SK-N-MC (cell line): ENCODE measurements at places on chromosomes 5 and 9.

DNA sequence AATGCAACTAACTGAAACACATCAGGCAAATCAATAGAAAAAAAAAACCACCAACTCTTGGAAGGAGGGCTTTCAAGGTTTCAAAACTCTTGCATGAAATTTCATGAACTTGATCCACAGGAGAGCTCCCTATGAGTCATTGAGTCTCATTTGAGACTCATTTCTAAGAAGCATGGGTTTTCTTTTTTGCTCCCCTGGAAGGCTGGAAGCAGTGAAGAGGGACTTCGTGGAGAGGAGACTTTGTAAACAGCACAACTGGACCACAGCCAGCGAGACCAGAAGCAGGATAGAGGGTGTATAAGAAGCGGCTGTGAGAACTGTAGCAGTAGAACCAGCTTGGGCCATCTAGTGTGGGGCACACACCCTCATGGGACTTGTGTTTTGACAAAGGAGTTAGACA, 41.2 kb upstream of the RAPGEF1 start:
- no peak for DNase-seq

DNA sequence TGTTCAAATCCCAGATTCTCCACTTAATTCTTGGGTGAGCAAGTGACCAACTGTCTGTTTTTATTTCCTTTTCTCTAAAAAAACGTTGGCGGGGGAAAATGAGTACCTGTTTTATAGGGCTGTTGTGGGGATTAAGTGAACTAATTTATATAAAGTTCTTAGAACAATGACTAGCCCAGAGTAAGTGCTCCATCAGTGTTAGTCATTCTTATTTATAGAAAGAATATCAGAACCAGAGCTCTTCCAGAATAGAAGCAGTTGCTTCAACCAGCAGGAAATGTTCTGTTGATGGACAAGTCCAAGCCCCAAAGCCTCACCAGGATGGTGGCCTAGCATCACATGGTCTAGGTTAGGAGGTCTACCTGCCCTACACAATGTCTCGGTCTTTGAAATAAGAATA, 379.2 kb downstream of the ACTL7B start:
- DNase-seq: no peak

DNA sequence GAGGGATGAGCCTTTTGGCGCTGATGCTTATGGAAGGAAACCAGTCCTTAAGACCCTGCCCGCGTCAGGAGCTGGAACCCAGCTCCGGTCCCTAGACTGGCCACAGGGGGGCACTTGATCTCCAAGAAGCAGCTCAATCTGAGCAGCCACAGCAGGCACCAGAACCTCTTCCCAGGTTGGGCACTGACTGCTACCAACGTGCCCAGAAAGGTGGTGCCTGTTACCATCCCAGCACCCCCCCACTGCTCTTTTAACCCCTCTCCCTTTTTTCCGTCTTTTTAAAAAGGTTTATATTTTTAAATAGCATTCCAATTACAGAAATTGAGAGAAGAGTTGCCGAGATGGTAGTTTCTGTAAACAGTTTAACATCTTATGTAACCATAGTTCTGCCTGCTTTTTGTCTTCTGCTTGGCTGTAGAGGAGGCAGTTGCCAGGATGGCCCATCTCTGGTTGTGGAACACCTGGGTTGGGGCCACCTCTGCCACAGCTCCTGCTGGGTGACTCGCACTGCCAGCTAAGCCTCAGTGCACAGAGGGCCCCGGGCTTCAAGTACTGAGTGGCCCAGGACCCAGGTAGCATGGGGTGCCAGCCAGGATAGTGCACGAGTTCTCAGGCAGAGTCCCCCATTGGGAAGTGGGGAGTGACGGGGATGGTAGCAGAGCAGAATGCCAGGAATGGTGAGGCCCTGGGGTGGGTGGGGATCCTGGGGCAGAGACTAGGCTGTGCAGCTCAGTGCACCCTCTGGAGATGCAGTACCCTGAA, 62.8 kb downstream of the PFDN1 start:
- DNase-seq: peak; percentile 18

DNA sequence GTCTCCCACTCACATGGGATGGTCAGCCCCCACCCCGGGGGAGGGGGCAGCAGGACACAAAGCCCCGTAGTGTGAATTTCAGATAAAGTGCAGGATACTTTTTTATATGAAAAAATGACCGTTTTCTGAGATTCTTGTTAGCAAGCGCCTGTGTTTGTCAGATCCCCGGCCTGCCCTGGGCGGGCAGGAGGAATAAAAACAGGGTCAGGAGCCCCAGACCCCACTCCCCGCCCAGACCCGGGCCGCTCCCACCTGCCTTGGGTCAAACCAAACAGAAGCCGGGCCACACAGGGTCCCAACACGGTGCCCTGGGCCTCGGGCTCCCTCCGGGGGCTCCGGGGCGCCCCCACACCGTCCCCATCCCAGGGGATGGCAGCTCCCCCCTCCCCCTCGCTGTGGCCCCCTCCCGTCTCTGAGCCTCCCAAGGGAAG, 13.5 kb upstream of the NRARP start:
- DNase-seq: no peak

GRCh38 chr5:164746723-164747122, 1241.3 kb downstream of the MAT2B start:
- no peak for DNase-seq

DNA sequence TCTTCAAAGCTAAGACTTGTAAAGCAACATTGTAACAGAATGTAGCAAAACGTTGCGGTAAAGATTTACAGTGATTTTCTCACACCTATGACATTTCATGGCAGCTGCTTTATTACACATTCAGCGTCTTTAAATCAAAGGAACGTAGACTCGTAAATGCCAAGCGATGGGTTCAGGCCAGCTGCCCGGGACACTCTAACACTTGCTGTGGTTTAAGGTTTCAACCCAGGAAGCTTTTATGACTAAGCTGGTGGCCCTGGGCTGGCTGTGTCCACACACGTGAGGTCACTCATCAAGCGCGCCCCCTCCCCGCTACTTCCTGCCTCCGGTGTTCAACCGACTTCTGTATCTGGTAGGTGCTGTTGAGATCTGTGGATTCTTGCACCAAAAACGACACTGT, 2.5 kb downstream of the SLC6A18 start:
- no peak for DNase-seq

DNA sequence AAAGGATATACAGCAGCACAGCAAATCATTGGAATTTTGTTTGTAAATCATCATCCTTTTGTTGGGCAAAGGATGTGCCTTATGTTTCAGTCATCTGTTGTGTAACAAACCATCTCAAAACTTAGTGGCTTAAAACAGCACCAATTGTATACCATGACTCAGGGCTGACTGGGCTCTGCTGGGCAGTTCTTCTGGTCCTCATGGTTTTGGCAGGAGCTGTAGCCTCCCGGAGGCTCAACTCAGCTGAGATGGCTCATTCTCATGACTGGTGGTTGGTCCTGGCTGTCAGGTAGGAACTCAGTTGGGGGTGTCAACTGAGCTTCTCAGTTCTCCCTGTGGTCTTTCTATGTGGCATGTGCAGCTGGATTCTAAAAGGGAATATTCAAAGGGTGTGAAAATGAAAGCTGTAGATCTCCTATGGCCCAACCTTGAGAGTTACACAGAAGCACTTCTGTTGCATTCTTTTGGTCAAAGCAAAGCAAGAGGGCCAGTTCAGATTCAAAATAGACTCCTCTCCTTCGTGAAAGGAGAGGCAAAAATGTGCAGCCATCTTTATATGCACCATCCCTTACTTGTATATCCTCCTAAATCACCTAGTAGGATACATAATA, 39.1 kb upstream of the CPEB4 start:
- DNase-seq: no peak

GRCh38 chr9:121322037-121322736, 47.9 kb downstream of the STOM start:
- DNase-seq: no peak
